ENCODE measurements at places on chromosomes 5 and 9.

DNA sequence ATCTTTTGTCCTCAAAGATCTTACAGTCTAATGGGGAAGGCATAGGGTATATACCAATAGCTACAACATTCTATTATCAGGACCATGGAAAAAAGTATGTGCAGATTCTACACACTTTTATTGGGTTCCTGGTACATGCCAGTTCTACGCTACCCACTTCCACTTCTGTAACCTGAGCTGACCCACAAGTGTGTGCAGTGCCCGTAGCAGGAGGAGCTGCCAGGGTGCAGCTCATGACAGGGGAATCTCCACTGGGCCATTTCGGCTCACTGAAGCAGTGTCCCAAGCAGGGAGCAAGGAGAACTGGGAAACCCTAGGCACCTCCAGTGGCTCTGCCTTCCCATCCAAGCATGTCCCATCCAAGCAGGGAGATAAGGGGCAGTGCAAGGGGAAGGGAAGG, 60.4 kb downstream of the FOXI1 start:
- no peak for DNase-seq

DNA sequence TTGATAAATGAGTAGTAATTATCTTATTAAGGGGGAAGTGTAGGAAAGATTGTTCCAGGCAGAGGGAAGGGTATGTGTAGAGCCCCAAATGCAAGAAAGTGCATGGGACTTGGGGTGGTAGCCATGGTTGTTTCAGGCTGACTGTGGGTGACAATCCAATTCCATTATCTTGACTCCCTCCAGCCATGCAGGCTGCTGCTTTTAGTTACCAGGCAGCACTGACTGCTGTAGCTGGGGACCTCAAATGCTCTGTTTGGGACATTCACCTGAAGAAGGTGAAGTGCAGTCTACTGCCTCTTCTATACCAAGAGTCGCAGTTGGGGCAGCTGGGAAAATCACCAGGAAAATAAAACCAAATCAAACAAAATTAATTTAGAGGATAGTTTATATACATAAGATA, 102.4 kb upstream of the NR3C1 start:
- DNase-seq, result no peak

DNA sequence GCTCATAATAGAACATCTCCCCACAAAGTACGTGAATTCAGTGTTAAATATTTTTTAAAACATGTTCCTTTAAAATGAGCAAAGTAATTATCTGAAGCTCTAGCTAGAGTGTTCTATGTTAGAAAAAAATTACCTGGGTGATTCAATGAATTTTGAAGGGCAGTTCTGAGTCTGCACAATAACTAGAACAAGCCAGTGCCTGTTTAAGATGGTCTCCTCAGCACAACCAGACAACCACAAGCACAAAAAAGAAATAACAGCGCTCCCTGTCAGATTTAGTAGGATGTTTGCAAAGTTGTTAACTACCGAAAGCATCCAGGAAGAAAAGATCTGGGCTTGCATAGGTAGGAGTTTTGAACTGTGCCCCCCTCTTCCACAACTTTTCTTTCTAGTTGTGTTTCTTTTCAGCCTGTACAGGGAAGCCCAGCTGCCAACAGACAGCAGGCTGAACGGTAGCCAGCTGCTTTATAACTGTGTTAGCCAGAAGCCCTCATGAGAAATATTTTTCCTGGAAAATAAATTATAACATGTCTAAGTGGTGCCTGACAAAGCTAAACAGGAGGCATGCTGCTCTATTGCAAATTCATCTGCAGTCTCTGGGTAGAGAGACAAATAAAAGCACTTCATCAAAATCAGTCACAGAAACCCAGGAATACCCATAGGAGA, 1026.9 kb downstream of the MAT2B start:
- no peak for DNase-seq

DNA sequence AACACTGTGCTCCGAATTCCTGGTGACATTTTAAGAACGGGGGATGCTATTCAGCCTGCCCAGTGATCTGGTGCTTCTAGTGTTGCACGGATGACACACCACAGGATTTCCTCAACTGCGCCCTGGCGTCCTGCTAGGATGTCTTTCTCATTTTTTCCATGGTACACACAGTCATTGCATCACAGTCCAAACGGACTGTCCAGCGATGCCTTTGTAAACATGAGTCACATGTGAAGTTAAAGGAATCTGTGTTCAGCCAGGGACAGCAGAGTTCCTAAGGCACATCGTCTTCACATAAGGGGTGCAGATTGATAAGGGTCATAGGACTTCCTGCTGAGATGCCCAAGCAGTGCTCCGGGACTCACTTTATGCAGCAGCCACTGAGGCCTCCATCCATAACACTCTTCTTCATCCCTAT, 9.3 kb upstream of the PTPN3 start:
- DNase-seq, result no peak

DNA sequence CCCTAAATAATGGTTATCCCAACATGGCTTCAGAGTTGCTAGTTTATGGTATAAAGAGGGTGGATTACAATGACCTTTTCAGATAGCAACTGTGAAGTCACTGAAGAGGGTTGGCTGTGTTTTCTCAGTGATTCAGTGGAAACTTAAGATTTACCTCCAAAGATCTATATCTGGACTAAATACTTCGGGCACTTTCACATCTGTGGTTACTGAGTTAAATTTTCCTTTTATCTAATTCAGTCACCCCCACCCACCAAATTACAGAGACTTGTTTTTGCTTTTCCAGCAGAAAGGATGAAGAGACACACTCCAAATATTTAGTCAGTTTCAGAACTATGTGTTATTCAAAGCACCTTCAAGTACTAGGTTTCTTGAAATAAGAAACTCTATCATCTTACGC, 573.2 kb downstream of the CCDC171 start:
- no peak for DNase-seq

GRCh38 chr9:126341902-126342301, 15.3 kb downstream of the MVB12B start:
- DNase-seq, result no peak

- DNase-seq, result no peak
Measured at GRCh38 chr5:95153511-95153910, 131.4 kb downstream of the MCTP1 start.

All from NCI-H1048 (cell line).